ENCODE measurements at places on chromosomes 2 and 18.

- no peak for DNase-seq
Measured at GRCh38 chr2:8426550-8426949, 255.3 kb upstream of the ID2 start.

- no peak for DNase-seq
Measured at GRCh38 chr2:51791496-51791895, 759.6 kb upstream of the NRXN1 start.

DNA sequence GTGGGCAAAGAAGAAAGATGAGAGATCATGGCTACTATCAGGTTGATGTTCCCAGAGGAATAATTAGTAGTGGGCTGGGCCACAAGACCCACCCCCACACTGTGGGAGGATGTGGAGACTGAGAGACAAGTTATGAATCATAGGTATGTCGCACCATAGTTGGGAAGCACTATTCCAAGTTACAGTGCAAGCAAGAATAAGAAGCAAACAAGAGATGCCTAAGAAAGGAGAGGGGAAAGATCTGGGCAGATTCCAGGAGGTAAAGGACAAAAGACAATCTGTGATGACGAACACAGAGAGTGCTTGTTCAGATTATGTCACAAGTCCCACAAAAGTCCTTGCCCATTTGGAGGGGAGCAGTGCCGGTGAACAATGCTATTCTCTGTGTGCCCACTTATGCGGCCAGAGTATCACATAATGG is 56.6 kb downstream of the FAM228A start:
- no peak for DNase-seq

GRCh38 chr18:23166891-23167541 is 31.7 kb downstream of the CABLES1 start:
- no peak for DNase-seq

DNA sequence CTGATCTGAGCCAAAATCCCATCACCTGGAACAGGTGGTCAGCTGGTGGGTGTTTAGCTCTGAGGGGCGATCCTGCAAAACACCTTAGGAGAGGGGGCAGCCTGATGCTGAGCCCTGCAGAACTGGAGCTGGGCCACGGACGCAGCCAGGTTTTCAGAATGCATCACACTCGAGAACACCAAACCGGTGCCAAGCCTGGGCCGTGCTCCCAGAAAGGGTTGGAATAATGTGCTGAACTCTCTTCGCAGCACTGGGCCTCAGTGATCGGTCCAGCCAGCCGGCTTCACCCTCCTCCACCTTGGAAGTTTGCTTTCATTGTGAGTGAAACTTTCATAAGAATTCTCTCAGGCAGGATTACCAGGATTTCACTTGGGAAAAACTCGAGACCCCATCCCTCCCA is 56.5 kb upstream of the TTC39C start:
- DNase-seq, result no peak

- DNase-seq, result no peak
Measured at GRCh38 chr2:221169724-221170123, 402.4 kb downstream of the EPHA4 start.

DNA sequence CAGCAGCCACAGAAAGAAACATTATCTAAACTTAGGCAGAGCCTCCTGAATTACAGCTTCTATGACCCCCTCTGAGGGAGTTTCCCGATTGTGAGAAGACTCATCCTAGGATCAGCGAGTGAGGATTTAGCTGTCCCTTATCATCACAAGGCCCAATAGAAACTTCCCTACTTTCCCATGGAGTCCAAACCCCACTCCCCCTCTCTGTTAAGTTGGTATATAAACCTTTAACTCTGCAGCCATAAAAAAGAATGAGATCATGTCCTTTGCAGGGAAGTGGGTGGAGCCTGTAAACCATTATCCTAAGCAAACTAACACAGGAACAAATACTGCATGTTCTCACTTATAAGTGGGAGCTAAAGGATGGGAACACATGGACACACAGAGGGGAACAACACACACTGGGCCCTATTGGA is 78.8 kb downstream of the MYL12B start:
- DNase-seq, result no peak

DNA sequence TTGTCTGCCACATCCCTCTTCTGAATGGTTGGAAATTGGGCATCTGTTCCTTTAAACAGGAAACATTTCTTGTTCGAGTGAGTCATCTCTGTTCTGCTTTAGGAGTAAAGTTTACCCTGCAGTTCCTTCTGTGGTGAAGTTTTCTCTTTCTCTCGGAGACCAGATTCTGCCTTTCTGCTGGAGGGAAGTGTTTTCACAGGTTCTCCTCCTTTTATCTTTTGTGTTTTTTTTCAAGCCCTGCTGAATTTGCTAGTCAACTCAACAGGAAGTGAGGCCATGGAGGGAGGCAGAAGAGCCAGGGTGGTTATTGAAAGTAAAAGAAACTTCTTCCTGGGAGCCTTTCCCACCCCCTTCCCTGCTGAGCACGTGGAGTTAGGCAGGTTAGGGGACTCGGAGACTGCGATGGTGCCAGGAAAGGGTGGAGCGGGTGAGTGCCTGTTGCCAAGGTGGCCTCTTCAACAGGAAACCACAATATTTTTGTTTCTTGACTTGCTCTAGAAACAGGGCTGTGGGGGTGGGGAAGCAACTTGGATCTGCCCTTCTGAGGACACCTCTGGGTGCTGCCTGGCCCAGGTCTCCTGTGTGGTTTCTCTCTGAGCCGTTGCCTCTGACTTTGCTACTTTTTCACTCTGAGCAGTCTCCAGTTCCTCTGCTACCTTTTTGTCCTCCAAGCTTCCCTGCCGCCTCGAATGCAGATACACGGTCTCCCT is 2.2 kb upstream of the CASP8 start:
- no peak for DNase-seq

Data from NCI-H1436 treated with DMSO at 0.1 percent for 48 hours (cell line).